ENCODE measurements at places on chromosomes 3 and 15.

- DNase-seq: no peak
These were observed 205.2 kb upstream of the ROBO2 start for GRCh38 chr3:76834657-76835056.

GRCh38 chr15:70794596-70795310 is 31.4 kb upstream of the UACA start:
- DNase-seq: no peak

DNA sequence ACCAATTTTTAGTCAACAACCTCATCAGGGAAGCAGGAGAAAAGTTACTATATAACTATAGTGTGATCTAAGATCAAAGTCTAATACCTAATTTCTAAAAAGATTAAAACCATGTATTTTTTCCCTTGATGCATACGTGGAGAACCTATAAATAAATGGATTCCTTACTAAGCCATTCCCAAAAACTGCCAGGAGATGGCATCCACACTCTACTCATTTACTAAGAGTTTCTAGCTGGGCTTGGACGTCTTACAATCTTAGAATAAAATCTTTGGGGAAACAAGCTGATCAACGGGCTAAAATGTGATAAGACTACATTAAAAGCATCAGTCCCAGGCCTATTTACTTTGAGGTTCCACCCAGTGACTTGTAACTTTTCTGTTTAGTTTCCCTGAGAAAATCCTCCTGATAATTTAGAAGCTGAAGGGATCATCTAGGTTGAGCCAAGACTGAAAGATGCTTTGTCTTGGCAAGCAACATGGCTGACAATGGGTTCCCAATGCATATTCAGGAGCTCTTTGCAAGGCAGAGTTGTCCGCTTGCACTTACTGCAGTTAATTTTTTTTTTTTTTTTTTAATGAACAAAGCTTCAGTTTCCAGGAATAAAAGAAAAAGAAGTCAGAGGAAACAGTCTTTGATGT is 85.5 kb upstream of the FGF12 start:
- no peak for DNase-seq

DNA sequence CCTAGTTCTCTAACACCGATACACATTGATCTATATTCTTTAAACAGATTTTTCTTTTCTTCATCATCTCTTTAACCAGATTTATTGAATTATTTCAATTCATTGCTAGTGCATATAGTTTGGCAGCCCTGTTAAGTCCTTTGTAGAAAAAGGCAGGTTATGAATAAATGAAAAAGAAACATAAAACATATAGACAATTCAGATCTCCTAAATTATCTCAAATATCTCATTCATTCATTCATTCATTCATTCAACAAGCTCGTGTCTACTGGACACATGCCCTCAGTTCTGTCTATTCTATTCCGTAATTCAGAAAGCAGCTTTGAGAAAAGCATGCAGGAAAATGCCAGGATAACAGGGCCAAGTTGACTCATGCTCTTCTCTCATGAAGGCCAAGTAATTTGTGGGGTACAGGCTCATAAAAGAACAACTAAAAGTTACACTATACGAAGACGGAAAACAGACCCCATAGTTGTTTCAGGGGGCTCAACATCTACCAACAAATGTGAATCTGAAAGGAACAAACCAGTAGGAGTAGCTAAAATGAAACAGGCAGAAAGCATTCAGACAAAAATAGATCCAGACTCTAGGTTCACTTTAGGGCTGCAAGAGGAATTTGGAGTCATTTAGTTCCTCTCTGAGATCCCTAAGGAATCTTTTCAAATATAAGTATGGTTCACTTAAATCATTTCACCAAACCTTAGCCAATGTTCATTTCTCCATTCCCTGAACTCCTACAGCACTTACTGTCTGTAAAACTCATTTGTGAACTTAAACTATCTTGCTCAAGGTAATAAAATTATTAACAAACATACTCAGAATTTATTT is 7.5 kb downstream of the ZNF148 start:
- DNase-seq: no peak

- DNase-seq: no peak
These were observed 1455.6 kb upstream of the GBE1 start for GRCh38 chr3:83216919-83217594.

DNA sequence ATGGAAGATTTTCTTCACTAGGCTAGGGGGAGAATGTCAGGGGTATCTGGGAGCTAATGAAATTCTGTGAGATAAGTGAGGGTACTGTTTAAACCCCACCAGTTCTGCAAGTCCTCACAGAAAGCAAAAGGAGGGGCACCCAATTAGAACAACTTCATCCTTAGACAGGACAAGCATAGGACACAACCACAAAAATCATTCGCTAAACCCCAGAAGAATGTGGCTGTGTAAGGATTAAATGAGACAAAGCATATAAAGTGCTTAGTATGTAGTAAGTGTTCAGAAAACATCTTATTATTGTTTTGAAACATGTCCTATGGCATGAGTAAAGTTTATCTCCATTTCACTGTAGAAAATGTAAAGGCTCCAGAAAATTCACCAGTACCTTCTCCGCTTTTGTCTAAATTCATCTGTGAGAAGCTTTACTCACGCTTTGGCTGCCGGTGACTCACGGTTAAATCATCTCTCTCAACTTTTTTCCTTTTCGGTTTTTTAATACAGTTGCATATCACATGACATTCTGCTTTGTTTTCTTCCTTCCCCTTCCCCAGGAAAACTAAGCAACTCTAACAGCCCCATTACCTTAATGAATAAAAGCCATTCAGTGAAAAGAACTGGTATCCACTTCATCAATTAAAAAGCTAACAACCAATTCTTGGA is 1.7 kb downstream of the CLRN1 start:
- DNase-seq: no peak

- no peak for DNase-seq
These were observed 26.0 kb downstream of the TMEM158 start for GRCh38 chr3:45199837-45200648.

- DNase-seq: no peak
These were observed 233.4 kb downstream of the CACNA2D3 start for GRCh38 chr3:54355800-54356199.

- DNase-seq: peak; percentile 52
These were observed 265.1 kb downstream of the NFKBIZ start for GRCh38 chr3:102114264-102114979.

DNA sequence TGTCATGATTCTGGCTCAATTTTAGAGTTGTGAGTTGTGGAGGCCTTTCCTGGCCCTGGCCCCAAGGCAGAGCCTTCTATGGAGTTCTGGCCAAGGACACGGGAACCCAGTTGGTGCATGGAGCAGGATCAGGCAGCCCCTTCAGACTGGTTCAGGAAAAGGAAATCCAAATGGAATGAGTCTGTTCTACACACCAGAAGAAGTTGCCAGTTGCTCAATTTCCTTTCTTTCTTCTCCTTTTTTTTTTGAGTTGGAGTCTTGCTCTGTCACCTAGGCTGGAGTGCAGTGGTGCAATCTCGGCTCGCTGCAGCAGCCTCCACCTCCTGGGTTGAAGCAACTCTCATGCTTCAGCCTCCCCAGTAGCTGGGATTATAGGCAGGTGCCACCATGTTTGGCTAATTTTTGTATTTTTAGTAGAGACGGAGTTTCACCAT is 28.9 kb upstream of the BHLHE40 start:
- no peak for DNase-seq

DNA sequence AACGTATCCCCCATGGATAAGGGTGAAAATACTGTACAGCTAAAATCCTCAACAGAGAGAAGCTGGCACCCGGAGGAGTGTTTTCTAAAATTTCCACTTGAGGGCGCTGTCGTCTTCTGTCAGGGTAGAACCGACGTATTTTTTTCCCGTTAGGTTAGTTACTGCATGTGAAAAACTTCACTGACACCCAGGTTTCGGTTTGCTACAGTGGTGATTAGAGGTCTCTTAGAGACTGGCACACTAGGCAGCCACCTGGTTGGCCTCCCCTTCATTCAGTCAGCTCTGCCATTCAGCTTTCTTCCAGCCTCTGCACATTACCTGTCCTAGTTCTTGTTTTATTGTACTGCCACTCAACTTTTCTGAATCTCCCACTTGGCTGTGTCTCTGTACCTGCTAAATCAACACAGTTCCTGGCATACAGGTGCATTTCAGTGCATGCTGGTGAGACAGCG is 18.4 kb downstream of the CCK start:
- DNase-seq: peak; percentile 71

DNA sequence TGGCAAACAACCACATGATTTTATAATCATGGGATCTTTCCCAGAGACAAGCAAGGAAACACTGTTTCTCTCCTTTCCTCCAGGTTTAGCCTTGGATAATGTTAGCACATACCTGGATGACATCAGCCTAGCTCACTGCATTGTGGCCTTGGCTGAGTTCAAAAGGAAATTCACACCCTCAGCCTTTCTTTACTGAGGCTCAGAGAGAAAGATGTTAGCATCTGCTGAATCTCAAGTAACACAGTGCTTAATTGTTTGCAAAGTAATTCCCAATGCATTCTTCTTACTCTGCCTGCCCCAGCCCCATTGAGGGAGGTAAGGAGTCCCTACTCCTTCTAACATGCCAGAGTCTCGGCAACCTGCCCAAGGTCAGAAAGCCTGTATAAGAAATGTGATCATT is 432.2 kb upstream of the LMCD1 start:
- DNase-seq: no peak

DNA sequence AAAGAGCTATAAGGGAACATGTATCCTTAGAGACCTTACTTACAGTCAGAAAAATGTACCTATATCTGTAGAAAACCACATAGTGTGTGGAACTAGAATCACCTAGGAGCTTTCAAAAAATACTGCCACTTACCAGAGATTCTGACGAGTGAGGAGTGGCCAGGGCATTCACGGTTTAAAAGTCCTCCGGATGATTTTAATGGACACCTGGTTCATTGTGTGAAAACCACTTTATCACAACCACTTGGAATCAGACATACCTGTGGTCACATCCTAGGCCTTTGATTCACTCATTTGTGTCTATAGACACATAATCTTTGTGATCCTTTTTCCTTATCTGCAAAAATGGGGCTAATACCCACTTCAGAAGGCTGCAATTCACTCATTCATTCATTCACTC is 159.8 kb downstream of the MBNL1 start:
- no peak for DNase-seq

DNA sequence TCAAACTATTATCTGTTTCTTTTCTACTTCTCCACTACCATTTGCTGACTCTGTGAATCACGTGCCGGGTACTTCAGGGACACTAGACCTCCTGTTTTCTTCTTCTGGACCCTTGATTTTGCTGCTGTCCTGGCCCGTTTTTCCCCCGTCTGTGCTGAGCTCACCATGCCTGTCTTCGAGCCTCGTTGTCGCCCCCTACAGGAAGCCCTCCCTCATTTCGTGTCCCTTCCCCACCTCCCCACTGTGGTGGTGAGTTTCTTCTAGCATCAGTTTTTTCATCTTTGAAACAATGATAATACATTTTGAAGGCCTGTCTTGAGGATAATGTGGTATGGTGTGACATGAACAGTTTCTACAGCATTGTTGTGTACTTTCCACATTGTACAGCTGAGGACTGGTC is 12.8 kb downstream of the GABRG3 start:
- no peak for DNase-seq

- DNase-seq: no peak
These were observed 52.4 kb downstream of the SETMAR start for GRCh38 chr3:4355401-4356219.

- DNase-seq: no peak
These were observed 7.2 kb downstream of the ITIH3 start for GRCh38 chr3:52801839-52802238.

GRCh38 chr3:71127052-71127831 is 456.3 kb downstream of the FOXP1 start:
- DNase-seq: peak; percentile 37

DNA sequence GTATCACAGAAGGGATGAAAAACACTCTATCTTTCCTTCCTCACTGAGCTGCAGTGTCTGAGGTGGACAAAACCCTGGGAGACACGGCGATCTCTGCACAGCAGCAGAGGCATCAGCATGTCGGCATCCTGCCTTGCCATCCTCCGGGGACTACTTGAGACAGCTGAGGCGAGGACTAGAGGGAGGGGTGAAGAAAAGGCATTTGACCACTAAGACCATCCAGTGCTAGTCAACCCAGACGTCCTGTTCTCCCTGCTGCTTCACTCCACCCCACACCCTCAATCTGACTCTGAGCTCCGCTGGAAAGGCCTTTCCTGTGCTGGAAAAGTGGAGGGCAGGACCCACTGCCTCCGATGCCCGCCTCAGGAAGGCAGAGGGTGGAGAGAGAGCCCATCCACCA is 67.3 kb downstream of the VGLL4 start:
- no peak for DNase-seq

GRCh38 chr3:62662677-62663076 is 212.5 kb downstream of the CADPS start:
- no peak for DNase-seq

- DNase-seq: no peak
These were observed 99.3 kb downstream of the ARNT2 start for GRCh38 chr15:80503319-80503952.

DNA sequence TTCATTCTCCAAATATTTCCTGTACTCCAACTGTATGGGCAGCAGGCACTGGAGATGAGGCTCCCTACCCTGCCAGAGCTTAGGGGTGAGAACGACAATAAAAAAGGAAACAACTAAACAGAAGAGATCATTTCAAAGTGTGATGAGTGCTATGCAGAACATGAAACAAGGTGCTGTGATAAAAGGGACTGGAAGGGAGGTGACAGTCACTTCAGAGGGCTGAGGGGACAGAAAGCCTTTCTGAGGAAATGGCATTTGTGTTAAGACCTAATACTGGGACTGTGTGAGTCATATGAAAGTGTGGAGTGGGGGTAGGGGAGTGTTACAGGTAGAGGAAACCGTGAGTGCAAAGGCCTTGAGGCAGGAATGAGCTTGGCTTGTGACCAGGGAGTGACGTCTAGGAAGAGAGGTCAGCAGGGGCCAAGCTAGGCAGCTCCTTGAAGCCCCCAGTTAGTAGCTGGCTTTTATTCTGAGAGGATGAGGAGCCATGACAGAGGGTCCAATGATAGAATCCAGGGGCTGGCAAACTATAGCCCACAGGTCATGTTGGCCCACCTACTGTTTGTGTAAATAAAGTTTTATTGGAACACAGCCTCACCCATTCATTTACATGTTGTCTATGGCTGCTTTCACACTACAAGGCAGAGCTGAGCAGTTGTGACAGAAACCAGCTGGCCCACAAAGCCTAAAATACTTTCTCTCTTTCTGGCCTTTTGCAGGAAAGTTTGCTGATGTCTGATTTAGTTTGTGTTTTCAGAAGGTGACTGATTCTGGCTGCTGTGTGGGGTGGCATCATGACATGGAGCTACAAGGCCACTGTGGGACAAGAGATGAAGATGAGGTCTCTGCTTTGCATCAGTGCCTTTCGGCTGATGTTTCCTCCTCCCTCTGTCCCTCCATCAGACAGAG is 56.6 kb downstream of the LSM3 start:
- DNase-seq: no peak

GRCh38 chr3:53097887-53098286 is 32.3 kb downstream of the RFT1 start:
- no peak for DNase-seq

- no peak for DNase-seq
These were observed 15.5 kb upstream of the SNRPA1 start for GRCh38 chr15:101310508-101310907.
